A549 (cell line): ENCODE measurements at places on chromosomes 12 and 14.

DNA sequence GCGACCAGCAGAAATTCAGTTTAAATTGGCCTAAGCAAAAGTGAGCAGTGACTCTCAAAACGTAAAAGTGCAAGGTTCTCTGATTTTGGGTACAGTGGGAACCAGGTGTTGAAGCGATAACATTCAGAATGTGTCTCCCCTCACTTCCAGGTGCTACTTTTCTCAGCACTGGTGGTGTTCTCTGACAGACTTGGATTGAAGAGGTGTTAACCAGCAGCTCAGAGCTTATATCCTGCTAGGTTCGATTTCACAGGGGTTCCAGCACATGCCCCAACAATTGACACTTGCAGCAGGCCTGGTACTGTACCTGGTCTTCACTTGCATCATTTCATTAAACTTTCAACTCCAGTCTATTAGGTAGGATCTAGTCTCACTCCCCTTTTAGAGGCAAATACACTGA, 680.2 kb downstream of the VRK1 start:
- no peak for DNase-seq

- DNase-seq = no peak
These were observed 3.6 kb downstream of the LTBR start for GRCh38 chr12:6387541-6387940.

GRCh38 chr12:83827860-83828259, 1084.7 kb downstream of the SLC6A15 start:
- peak; percentile 10 for DNase-seq

- no peak for DNase-seq
These were observed 145.4 kb upstream of the SFSWAP start for GRCh38 chr12:131565267-131566015.

GRCh38 chr12:10779103-10779502, 23.3 kb downstream of the TAS2R7 start:
- no peak for DNase-seq

GRCh38 chr14:91115986-91116770, 2.3 kb downstream of the DGLUCY start:
- DNase-seq = no peak
